ENCODE measurements at places on chromosomes 5 and 9. TPM values are rescaled to one million over a fixed set of nuclear protein-coding genes. Genes with fewer than 3 reads are reported as not detected.

Gene NUTM2F
- not detected for total RNA-seq

Gene HTR4
- total RNA-seq = not detected

GRCh38 chr9:130368631-130369103 is 76.1 kb upstream of the ASS1 start:
- peak; percentile 80 for DNase-seq

Gene ETF1
- total RNA-seq = 45.2 TPM

DNA sequence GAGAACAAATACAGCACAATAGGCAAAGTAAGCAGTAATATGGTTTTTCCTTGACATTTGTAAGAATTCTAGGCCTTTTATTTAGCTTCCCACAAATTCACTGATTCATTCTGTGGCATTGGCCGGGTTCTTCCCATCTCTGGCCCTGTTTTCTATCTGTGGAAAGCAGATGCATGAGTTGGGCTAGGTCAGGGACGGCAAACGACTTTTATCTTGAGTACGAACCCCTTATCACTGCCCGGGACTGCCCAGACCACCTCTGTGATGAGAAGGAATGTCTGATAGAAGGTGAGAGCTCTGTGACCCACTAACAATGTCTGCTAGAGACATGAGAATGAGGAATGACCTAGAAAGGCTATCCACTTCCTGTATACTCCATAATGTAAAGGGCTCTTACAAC is 35.4 kb upstream of the ADAM19 start:
- no peak for DNase-seq

- DNase-seq = peak; percentile 55
Observed at GRCh38 chr5:53478411-53479044, 1.9 kb upstream of the FST start.

GRCh38 chr5:82534986-82535385 is 256.8 kb upstream of the RPS23 start:
- no peak for DNase-seq

All from Caki2 (cell line).